SJSA1 (cell line): ENCODE measurements at places on chromosomes 13 and 19. TPM values are rescaled to one million over a fixed set of nuclear protein-coding genes. Genes with fewer than 3 reads are reported as not detected.

Gene CD70
- total RNA-seq: 122 and 128 TPM in 2 replicates

- no peaks in the 10 kb centered on the region for H3K27me3 ChIP-seq
- no peak overlapping the region for H3K4me3 ChIP-seq
- H3K4me1 ChIP-seq: no peaks in the 10 kb centered on the region
- H3K36me3 ChIP-seq: no peaks in the 10 kb centered on the region
Observed at GRCh38 chr13:80727321-80727975, 386.5 kb upstream of the SPRY2 start.

GRCh38 chr13:62337109-62337880 is 921.6 kb upstream of the PCDH20 start:
- H3K4me1 ChIP-seq: no peaks in the 10 kb centered on the region
- H3K4me3 ChIP-seq: no peak overlapping the region
- DNase-seq: no peak
- H3K27ac ChIP-seq: no peak overlapping the region
- H3K27me3 ChIP-seq: no peaks in the 10 kb centered on the region
- no peaks in the 10 kb centered on the region for H3K36me3 ChIP-seq

DNA sequence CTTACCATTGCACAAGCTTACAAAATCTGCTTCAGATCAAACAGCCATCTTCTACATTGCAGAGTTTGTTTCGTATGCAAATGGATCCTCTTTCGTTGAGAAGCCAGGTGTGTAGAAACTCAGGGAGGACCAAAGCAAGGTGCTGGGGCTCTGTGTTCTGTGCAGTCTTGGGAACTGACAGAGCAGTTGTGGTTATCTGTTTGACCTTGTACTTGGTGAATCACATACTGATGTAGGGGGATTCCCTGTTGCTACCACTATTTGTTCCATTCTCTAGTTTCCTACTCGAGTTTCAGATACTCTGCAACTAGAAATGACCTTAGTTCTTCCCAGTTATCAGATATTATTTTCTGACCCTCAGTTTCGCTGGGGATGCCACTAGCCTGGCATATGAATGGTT is 95.2 kb upstream of the CLDN10 start:
- DNase-seq: no peak
- H3K4me1 ChIP-seq: no peaks in the 10 kb centered on the region
